NCI-H774 (cell line): ENCODE measurements at places on chromosomes 12 and 14.

DNA sequence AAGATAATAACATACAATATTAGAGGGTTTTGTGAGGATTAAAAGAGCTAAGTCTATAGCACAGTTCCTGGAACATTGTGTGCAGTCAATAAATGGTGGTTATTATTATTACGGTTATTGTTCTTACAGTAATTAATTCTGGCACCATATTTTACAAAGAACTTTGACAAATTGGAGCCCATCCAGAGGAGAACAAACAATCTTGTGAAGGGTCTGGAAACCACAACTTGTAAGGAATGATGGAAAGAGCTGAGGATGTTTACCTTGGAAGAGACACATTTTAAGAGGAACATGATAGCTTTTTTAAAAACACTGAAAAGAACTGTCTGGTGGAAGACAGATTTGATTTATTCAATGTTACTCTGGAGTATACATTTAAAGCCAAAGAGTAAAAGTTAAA lies 150.5 kb upstream of the KRR1 start:
- no peak for DNase-seq

- no peak for DNase-seq
Observed at GRCh38 chr12:53068811-53069585, 10.2 kb downstream of the SPRYD3 start.

DNA sequence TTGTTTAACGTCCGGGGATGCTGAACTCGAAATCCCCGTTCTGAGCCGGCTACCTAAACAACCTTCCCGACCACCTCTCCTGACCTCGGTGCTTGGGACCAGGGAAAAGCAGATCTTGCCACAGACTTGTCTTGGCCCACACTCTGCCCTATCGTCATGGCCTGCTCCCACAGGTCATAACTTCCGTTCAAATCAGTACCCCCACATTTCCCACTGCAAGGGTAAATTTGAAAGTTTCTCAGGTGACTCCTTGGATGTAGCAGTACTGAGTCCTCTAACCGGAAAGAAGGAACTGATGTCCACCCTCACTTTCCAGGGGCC lies 612 bp upstream of the RBM23 start:
- no peak for DNase-seq

DNA sequence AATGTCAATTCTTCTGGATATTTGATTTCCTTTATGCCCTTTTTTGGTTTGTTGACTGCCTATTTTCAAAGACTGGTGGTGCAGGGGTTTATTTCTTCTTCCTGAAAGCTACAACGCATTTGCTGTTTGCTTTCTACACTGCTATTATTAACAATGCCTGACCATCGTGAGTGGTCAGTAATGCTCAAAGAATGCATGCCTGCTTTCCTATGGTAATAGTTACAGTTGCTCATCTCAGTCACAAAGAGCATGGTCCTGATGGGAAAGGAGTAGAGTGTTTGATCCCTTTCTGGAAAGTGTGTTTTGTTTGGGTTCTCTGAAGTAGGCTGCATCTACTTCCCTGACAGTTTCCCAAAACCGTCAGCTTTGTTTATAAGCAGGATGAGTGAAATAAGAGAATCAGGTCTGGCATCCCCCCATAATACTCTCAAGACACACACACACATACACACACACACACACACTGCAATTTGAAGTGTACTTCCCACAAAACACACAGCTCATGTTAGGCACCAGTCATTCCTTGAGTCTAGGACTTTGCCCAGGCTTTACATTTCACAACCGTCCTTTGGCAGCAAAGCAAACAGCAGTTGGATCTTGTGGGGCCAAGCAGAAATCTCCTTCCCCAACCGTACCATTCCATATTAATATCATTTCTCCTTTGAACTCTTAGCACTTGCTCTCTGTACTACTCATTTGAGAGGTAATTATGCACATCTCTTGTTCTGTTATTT lies 56.6 kb downstream of the SUDS3 start:
- DNase-seq: no peak

- DNase-seq: no peak
Observed at GRCh38 chr12:41663598-41664265, 475.6 kb downstream of the PDZRN4 start.

- no peak for DNase-seq
Observed at GRCh38 chr12:1291601-1292332, 300.7 kb downstream of the ERC1 start.

DNA sequence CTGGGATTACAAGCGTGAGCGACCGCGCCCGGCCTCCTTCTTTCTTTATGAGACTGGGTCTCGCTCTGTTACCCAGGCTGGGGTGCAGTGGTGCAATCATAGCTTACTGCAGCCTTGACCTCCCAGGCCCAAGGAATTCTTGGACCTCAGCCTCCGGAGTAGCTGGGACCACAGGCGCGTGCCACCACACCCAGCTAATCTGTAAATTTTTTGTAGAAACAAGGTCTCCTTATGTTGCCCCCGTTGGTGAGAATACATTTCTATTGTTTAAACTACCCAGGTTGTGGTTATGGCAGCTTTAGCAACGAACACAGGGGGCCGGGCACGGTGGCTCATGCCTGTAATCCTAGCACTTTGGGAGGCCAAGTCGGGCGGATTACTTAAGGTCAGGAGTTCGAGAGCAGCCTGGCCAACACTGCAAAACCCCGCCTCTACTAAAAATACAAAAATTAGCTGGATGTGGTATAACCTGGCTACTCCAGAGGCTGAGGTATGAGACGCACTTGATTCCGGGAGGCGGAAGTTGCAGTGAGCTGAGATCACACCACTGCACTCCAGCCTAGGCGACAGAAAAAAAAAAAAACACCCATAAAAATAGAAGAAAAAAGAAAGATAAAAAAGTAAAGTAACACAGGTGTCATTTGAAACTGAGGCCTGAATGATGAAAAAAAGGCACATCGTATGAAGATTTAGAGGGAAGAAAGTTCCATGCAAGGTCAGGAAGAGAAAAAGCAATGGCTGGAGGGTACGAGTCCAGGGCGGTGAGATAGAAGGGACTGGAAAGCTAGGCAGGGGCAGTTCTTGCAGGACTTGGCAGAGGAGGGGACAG lies 977 bp upstream of the TMEM120B start:
- no peak for DNase-seq

DNA sequence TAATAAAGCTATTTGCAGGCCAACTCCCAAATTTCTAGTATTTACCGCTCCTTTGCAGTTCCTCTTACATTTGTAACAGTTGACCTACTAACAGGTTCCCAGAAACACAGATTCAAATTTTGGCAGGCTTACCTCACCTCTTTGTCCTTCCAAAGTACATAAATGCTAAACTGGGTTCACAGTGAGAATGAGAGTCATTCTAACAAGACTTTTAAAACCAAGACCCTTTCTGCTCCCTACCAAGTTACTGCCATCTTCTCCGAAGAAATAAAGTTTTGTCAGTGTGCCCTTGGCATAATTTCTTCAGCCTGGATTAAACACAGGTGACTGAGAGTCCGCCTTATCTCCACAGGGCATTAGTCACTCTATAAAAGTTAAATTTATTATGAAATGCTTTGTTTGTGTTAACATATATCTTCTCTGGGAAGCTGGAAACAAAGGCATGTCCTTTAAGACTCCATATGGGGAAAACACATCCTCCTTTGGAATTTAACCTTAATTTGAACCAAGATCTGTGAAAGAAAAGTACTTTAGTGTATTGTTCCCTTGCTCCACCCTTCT lies 28.2 kb downstream of the FOXA1 start:
- no peak for DNase-seq

DNA sequence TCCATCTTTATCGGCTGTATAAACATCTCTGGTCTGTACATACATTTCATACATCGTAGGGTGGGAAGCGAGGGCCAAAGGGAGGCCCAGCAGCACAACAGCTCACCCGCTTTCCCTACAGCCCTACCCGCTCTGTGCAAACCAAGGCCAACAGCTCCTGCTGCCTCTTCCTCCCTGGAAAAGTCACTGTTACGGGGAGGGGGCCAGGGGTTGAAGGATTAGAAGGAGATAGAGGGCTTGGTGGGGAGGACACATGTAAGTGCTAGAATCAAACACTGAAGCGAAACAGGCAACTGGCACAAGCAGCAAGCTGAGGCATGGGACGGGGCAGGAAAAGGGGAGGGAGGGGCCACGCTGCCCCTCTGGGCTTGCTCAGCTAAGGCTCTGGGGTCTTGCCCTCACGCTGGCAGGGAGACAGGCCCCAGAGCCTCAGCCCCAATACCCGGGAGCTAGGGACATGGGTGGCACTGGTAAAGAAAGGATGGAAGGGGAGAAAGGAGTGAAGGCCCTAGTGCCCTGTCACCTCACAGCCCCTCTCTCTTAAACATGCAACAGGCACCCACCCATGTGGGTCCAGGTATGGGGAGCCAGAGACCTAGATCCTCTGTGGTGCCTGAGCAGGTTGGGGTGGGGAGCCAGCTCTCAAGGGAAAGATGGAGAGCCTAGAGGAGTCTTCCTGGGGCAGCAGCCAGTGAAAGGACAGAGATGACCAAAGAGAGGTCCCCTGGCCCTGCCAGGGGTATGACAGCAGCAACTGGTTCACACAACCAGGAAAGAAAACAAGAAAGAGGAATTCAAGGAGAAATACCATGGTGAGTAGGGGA lies 14.4 kb downstream of the SPRYD3 start:
- no peak for DNase-seq
